Right renal cortex interstitium (tissue), 3 donors: ENCODE measurements at places on chromosomes 13 and 19.

DNA sequence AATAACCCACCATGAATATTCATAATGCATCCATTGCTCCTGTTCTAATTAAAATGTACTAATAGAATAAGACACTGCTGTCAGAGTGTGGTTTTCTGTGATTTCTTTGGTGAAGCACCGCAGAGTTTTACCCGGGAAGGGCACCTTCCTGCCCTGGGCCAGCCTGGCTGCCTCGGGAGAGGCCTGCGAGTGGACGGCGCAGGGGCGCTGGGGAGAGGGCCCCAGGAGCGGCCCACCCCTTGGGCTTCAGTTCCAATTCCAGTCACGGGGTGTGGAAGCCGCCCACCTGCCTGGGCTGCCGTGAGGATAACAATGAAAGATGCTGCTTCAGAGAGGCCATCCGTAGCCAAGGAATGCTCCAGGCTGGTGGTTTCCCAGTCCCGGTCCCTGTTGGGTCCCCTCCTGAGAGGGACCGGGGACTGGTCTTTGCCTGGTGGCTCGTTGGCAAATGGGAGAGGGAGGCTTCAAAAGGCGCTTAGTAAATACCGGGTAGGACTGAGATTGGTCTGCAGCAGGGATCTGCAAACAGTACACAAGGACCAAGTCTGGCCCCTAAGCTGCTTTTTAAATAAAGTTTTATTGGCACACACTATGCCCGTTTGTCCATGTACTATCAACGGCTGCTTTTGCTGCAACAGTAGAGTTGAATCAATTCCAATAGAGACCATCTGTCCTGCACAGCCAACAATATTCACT is 18.0 kb downstream of the TCF3 start:
- no peak for DNase-seq

- no peak for DNase-seq
Observed at GRCh38 chr13:37326334-37326733, 220.9 kb upstream of the CSNK1A1L start.

GRCh38 chr13:110677731-110678545 is 28.0 kb downstream of the CARS2 start:
- no peak for DNase-seq

GRCh38 chr13:89454681-89455080 is 1783.5 kb downstream of the SLITRK5 start:
- DNase-seq, result no peak

GRCh38 chr13:19772306-19772705 is 10.4 kb downstream of the PSPC1 start:
- DNase-seq, result no peak

GRCh38 chr19:43305642-43306041 is 36.3 kb upstream of the PSG9 start:
- DNase-seq, result no peak

DNA sequence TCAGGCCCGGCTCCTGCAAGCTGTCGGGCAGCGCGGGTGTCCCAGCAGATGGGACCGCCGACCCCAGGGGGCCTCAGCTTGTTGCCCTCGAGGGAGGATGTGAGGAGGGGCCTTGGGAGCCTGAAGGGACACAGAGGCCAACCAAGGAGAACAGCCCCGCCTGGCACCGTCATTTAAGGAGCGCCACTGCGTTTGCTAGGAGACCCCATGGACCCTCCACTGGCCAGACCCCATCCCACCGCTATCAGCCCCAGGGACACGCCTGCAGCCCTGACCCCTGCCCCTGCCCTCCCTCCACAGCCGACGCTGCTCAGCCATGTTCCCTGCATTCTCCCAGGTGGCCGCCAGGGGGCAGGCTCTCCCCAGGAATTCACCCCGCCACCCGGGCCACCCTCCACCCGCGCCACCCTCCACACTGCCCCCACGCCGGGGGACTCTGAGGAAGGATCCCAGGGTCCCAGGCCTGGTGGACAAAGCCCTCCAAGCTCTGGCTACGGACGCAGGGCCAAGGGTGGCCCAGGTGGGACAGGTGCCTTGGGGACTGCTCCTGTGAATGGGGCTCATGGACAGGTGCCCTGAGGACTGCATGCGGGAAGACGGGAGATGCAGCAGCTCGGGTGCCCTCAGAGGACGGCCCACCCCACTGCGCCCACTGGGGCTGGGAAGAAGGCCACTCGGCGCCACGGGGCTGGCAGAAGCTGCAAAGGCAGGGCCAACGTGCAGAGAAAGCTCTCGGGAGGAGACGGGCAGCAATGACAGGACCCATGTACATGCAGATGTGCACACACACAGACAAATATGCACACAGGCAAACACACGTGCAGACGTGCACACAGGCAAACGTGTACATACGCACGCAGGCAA is 34.4 kb downstream of the PIP5K1C start:
- DNase-seq, result no peak

DNA sequence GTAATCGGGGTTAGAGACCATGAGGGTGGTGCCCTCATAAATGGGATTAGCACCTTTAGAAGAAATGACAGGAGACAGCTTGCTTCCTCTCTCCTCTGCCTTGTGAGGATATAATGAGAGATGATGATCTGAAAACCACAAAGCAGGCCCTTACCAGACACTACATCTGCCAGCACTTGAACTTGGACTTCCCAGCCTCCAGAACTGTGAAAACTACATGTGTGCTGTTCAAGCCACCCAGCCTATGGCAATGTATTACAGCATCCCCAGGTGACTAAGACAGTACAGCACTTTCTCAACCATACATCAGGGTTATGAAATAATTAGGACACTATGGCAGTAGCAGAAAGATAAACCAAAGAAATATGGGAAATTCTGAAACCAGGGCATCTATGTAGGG is 7.4 kb downstream of the ZNF564 start:
- DNase-seq, result no peak

DNA sequence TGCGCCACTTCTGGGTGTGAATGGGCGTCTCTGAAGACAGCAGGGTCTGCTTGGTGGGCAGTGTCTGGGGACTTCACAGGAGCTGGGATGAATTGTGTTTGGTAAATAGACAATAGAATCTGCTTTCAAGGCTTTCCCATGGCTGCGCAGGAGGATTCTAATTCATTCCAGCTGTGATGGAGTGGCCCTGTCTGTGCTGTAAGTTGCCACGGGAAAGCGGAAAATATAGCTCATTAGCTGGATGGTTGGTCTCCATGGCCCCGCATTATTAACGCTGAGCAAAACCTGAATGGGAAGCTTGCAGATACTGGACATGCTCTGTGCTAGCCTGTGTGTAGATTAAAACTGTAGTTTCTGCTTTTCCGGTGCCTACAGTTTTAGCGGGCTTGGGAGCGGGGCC is 15.6 kb upstream of the C1QTNF9 start:
- DNase-seq, result no peak

DNA sequence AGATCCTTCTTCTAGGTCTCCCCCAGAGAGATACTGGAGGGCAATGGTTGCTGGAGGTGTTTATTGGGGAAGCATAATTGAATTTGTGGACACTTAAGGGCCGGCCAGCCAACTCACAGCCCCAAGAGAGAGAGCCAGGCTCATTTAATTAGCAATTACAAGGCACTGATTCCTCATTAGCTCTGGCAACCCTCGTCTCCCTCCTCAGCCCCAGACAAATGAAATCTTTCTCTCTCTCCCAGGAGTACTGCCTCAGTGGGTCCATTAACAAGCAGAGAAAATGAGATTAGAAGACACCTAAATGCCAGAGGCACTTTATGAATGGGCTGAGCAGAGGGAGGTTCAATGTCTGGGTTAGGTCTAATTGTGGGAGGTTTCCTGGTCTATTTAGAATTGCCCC is 19.0 kb upstream of the FEM1A start:
- no peak for DNase-seq

GRCh38 chr19:55563261-55563690 is 17.4 kb downstream of the ZNF579 start:
- no peak for DNase-seq

DNA sequence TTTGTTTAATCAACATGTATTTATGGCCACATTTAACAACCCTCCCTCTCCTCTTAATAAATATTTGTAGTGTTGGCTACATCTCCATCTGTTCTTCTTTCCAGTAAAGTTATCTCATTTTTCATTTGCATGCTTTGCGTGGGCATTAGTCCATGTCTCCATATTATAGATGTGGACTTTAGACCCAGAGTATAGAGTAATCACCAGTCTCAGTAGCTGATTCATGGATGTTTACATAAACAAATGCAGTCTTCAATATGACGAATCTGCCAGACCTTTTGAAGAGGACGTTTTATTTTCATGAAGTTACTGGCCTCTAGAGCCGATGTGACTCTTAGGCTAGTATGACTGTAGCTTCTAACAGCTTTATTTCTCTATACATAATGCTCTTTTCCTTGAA is 1546.2 kb downstream of the OLFM4 start:
- DNase-seq, result no peak

- DNase-seq, result no peak
Observed at GRCh38 chr19:1601613-1602064, 3.6 kb downstream of the UQCR11 start.

DNA sequence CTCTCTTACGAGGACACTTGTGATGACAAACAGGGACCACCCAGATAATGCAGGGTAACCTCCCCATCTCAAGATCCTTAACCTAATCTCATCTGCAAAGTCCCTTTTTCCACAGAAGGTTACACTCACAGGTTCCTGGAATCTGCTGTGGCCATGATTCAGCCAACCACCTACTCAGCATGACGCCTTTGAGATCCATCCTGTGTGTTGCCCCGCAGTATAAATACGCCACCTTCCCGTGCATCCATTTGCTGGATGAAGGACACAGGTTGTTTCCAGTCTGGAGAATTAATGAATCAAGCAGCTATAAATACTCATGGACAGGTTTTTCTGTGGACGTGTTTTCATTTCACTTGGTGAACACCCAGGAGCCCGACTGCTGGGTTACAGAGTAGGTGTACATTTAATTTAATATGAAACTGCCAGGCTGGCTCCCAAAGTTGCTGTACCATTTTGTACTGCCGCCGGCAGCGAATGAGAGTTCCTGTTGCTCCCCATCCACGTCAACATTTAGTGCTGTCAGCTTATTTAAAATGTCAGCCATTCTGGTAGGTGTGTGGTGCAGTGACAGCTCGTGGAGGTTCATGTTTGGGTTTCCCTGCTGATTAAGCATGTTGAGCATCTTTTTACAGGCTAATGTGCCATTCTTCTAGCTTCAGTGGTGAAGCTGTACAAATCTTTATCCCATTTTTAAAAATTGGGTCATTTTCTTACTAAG is 40.2 kb downstream of the ELL start:
- no peak for DNase-seq

GRCh38 chr13:29756506-29756905 is 93.9 kb downstream of the UBL3 start:
- DNase-seq, result no peak

DNA sequence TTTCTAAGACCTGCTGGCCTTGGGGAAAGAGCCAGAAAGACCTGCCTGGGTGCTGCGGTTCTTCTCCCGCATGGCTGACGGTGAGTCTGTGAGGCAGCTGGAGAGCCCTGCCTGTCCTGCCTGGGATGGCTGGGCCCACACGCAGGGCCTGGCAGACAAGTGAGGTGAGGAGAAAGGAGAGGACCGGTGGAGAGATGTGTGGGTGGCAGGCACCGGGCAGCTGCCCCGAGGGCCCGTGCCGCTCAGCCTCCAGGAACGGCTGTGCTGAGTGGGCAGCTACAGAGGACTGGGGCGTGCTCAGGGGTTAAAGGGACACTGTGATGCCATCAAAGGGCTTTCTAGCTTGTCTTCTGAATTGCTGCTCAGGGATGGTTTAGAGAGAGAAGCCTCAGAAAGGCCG is 53.8 kb downstream of the MLLT1 start:
- DNase-seq, result no peak
